ENCODE measurements at places on chromosomes 1 and 21.

DNA sequence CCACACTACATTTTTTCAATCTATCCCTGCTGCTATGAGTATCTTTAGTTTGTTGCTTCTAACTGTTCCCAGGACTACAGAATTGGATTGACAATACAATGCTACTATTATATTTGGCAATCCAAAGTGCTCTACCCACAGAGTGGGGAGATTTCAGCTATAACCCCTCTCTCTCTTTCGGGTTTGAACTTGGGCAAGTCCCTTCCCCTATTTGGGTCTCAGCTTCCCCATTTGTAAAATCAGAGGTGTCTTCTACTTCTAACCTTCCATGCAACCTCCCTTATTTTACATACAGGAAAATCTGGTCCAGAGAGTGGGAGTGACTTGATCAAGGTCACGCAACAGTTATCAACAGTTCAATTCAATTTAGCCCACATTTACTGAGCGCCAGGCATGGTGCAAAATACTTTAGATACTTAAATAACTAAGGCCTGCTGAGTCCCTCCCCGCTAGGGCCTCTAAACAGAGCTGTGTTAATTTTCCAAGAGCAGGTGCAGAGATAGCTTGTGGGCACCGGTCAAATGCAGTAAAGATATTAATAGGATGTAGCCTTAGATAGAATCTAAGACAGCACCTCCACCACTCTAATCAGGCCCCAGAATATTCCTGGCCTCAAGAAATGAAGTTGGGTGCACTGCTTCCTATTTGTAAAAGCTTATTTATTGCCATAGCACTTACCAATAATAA, 9.4 kb upstream of the GPX7 start:
- H3K27ac ChIP-seq = no peak overlapping the region
- no peak overlapping the region for H3K4me3 ChIP-seq
- H3K27me3 ChIP-seq = peaks cover 25% of the 10 kb centered on the region
- H3K36me3 ChIP-seq = no peaks in the 10 kb centered on the region
- no peak for DNase-seq
- no peaks in the 10 kb centered on the region for H3K4me1 ChIP-seq

GRCh38 chr1:217590598-217590997, 40.3 kb downstream of the GPATCH2 start:
- no peak overlapping the region for H3K27ac ChIP-seq
- DNase-seq = no peak
- peaks cover 2% of the 10 kb centered on the region for H3K36me3 ChIP-seq
- H3K4me3 ChIP-seq = no peak overlapping the region

DNA sequence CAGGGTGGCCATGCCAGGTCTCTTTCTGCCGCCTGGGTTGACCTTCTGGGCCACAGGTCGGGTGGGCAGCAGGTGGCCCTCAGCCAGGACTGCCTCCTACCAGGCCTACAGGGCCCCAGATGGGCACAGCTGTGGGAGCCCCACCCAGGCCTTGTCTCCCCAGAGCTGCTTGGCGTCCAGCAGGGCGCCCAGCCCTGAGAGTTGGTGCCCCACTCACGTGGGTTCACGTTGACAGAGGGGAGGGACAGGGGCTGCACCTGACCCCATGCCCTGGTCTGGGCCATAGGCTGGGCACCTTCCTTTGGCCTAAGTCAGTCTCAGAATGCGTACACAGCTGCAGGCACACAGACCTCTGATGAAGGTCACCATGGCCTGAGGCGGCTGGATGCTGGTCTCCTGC, 16.7 kb downstream of the PRDM16 start:
- H3K36me3 ChIP-seq = no peaks in the 10 kb centered on the region
- DNase-seq = no peak
- no peaks in the 10 kb centered on the region for H3K4me1 ChIP-seq
- H3K4me3 ChIP-seq = no peak overlapping the region
- H3K27ac ChIP-seq = no peak overlapping the region

DNA sequence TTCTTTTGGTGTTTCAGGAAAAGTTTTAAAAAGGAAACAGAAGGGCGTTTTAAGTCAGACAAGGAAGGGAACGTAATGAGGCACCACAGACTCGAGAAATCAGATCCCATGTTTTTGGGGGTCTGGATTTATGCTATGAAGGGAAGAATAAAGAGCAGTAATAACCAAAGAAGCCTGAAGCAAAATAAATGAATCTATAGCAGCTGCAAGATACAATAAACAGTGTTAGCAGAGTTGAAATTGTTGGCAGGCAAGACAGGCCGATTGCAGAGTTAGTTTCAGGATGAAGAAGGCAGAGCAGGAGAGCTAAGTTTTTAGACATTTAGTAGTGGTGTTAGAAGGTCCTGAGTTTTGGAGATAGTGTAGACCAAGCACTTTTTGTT, 425 bp downstream of the DDR2 start:
- H3K27ac ChIP-seq = no peak overlapping the region
- H3K27me3 ChIP-seq = peaks cover 6% of the 10 kb centered on the region
- no peaks in the 10 kb centered on the region for H3K36me3 ChIP-seq
- no peaks in the 10 kb centered on the region for H3K4me1 ChIP-seq
- DNase-seq = no peak

DNA sequence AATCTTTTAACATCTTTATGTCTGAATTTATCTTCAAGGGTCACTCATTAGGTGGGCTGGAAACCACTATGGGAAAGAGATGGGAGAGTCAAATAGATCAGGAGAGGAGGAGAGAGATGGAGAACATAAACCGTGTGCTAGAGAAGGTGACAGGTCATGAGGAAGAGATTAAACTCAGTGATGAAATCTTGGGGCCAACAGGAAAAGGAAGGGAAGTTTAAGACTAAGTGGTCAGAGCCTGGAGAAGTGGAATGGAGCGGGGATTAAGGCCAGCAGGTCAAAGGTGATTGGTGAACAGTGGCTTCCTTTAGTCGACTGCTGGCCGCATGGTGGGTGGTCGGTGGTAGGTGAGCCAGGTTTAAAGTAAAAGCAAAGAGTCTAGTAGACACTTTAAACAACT, 169.3 kb upstream of the IVNS1ABP start:
- H3K4me3 ChIP-seq = no peak overlapping the region
- H3K27me3 ChIP-seq = no peaks in the 10 kb centered on the region
- no peak overlapping the region for H3K27ac ChIP-seq
- no peak for DNase-seq
- no peaks in the 10 kb centered on the region for H3K36me3 ChIP-seq
- H3K4me1 ChIP-seq = peaks cover 3% of the 10 kb centered on the region

- no peak overlapping the region for H3K27ac ChIP-seq
- no peaks in the 10 kb centered on the region for H3K27me3 ChIP-seq
- no peak overlapping the region for H3K4me3 ChIP-seq
- no peaks in the 10 kb centered on the region for H3K4me1 ChIP-seq
- no peak for DNase-seq
These were observed 145.0 kb downstream of the RASAL2 start for GRCh38 chr1:178238722-178239510.

- no peak overlapping the region for H3K27ac ChIP-seq
- H3K27me3 ChIP-seq = peaks cover 3% of the 10 kb centered on the region
- no peak for DNase-seq
- H3K4me3 ChIP-seq = no peak overlapping the region
- peaks cover 20% of the 10 kb centered on the region for H3K4me1 ChIP-seq
These were observed 2.4 kb upstream of the ABL2 start for GRCh38 chr1:179231923-179232322.

DNA sequence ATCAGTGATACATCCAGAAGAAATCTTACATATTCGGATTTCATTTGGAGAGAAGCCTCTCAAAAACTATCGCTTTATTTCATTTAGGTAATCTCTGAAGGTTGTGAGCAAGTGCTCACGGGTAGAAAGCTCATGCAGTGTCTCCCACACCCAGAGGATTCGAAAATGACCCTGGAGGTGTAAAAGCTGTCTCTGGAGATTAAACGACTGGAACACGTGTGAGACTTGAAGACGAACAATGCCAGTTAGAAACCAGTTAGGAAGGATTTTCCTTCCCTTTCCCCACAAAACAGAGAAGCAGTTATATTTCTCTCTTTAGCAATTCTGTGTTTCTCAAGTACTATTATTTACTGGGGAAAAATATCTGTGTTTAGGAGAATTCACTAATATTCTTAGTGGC, 92.5 kb upstream of the CD55 start:
- no peak overlapping the region for H3K27ac ChIP-seq
- H3K4me1 ChIP-seq = no peaks in the 10 kb centered on the region
- DNase-seq = no peak
- H3K4me3 ChIP-seq = no peak overlapping the region

GRCh38 chr1:206447792-206448191, 22.5 kb upstream of the IKBKE start:
- no peak overlapping the region for H3K27ac ChIP-seq
- no peak for DNase-seq
- H3K4me1 ChIP-seq = no peaks in the 10 kb centered on the region
- H3K27me3 ChIP-seq = no peaks in the 10 kb centered on the region
- H3K4me3 ChIP-seq = no peak overlapping the region

- H3K27ac ChIP-seq = no peak overlapping the region
- H3K4me3 ChIP-seq = no peak overlapping the region
- H3K36me3 ChIP-seq = no peaks in the 10 kb centered on the region
- DNase-seq = no peak
- peaks cover 12% of the 10 kb centered on the region for H3K27me3 ChIP-seq
- H3K4me1 ChIP-seq = no peaks in the 10 kb centered on the region
These were observed 13.7 kb upstream of the BEND5 start for GRCh38 chr1:48790397-48790796.

GRCh38 chr1:103162360-103162759, 54.0 kb upstream of the COL11A1 start:
- no peaks in the 10 kb centered on the region for H3K4me1 ChIP-seq
- DNase-seq = no peak
- no peaks in the 10 kb centered on the region for H3K36me3 ChIP-seq
- no peaks in the 10 kb centered on the region for H3K27me3 ChIP-seq

DNA sequence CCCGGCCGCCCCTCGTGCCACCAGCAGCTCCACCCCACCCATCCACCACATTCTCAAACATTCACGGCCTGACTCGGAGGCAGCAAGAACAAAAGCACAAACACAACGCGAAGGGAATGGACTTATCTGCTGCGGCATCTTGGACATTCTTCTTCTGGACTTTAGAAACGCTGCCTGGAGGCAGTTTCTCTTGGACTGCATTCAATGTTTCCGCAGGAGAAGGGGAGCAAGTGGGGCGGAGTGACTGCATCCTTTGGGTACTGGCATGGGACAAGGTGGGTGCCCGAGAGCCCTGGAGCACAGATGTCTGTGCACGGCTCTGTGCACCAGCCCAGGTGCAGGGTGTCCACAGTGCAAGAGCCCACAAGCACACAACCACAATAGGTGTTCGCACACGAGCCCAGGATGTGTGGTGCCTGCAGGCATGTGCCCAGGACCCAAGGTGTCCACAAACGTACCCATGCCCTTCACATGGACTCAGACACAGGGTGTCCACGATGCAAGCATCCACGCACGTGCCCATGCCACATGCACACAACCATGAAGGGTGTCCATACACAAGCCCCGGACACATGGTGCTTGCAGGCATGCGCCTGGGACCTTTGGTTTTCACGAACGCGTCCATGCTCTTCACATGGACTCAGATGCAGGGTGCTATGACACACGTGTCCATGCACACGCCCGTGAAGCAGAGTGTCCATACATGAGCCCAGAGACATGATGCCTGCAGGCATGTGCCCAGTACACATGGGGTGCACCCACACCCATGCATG, 53.6 kb downstream of the WNT9A start:
- no peaks in the 10 kb centered on the region for H3K36me3 ChIP-seq
- H3K4me1 ChIP-seq = peaks cover 3% of the 10 kb centered on the region
- peak; percentile 19 for DNase-seq
- H3K27me3 ChIP-seq = peaks cover 4% of the 10 kb centered on the region
- no peak overlapping the region for H3K27ac ChIP-seq

DNA sequence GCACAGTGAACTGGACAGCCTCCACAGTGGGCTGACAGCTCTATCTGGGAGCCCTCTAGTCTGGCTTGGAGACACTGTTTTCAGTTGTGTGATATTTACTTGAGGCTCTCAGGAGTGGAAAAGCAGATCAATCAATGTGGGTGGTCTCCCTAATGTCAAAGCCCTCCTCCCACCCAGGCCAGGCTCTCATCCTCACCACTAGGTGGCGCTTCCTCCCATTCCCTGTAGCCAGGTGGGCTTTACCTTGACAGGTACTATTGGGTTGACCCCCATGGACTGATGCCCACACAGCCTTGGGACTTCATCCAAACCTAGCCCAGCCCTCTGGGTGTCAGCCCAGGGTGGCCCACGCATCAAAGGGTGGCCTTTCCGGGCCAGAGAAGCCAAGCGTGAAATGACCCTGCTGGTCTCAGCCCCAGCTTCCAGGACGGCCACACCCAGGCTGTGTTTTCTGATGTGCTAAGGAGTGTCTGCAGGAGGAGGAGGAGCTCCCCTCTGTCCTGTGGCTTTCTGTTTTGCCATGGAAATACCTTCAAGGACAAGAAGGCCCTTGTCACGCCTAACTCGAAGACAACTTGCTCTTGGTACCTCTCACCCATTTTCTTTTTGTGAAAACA, 54.0 kb downstream of the CLIC6 start:
- peaks cover 10% of the 10 kb centered on the region for H3K4me1 ChIP-seq
- no peak overlapping the region for H3K4me3 ChIP-seq

DNA sequence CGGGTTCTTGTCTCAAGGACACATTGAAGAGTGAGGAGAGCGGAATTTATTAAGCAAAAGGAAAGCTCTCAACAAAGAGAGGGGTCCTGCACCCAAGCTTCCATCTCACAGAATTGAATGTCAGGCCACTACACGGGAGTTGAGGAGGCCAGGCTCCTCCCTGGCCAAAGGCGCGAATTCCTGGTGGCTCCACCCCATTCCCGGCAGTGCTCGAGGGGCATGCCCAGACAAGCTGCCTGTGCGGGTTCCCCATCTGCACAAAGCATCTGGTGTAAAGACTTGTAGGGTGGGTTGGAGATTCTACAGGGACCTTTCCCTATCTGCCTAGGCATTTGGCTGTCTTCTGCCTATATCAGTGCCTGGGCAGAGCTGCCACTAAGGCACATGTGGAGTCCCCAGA, 648.5 kb upstream of the PKN2 start:
- no peak overlapping the region for H3K4me3 ChIP-seq
- no peak for DNase-seq
- H3K4me1 ChIP-seq = no peaks in the 10 kb centered on the region
- H3K27me3 ChIP-seq = no peaks in the 10 kb centered on the region
- no peaks in the 10 kb centered on the region for H3K36me3 ChIP-seq

- H3K4me3 ChIP-seq = no peak overlapping the region
- no peak for DNase-seq
- H3K27me3 ChIP-seq = no peaks in the 10 kb centered on the region
- peaks cover 41% of the 10 kb centered on the region for H3K4me1 ChIP-seq
These were observed 176.1 kb downstream of the CLIC6 start for GRCh38 chr21:34844924-34845238.

- H3K4me3 ChIP-seq = no peak overlapping the region
- H3K27me3 ChIP-seq = peaks cover 85% of the 10 kb centered on the region
- H3K4me1 ChIP-seq = peaks cover 4% of the 10 kb centered on the region
- H3K36me3 ChIP-seq = no peaks in the 10 kb centered on the region
- H3K27ac ChIP-seq = no peak overlapping the region
These were observed 58.1 kb upstream of the ZBTB40 start for GRCh38 chr1:22393587-22393986.

- no peaks in the 10 kb centered on the region for H3K36me3 ChIP-seq
- no peak overlapping the region for H3K4me3 ChIP-seq
- no peak overlapping the region for H3K27ac ChIP-seq
- peaks cover 31% of the 10 kb centered on the region for H3K27me3 ChIP-seq
These were observed 23.4 kb upstream of the CSF1 start for GRCh38 chr1:109887271-109887670.

Measured in activated naive CD4-positive, alpha-beta T cell treated with anti-CD3 and anti-CD28 coated beads, Interleukin-2, amount 10 ng/mL, durations not matched to agents 7 days and 5 days (primary cell).